AG20443 (cell line): ENCODE measurements at places on chromosomes 2 and 18.

GRCh38 chr2:134417968-134418582 lies 164.2 kb downstream of the MGAT5 start:
- DNase-seq, result no peak

- no peak for DNase-seq
These were observed 30.4 kb downstream of the DBI start for GRCh38 chr2:119397196-119397595.

- DNase-seq, result no peak
These were observed 102.9 kb upstream of the HAAO start for GRCh38 chr2:42895134-42895790.

GRCh38 chr2:101168706-101169105 lies 17.5 kb upstream of the TBC1D8 start:
- no peak for DNase-seq

DNA sequence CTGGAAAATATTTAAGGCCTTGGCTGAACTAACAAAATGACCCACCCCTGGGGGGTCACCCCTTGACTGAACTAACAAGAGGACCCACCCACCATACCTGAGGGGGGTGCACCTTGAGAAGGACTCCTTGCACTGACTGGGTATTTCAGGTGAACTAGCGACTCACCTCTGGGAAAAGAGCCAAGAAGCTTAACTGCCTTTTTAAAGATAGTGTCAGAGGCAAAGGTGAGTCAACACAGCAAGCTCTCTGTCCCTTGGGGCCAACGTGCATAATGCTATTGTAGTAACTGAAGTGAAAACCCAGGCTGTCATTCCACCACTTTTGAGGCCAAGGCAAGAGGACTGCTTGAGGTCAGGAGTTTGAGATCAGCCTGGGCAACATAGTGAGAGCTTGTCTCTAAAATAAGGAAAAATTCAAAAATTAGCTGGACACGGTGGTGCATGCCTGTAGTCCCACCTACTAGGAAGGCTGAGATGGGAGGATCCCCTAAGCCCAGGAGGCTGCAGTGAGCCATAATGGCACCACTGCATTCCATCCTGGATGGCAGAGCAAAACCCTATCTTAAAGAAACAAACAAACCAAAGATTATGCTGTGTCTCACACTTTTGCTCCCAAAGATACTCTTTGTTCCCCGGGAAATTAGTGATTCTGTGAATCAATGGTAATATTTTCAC lies 36.4 kb upstream of the ZCCHC2 start:
- DNase-seq, result no peak

DNA sequence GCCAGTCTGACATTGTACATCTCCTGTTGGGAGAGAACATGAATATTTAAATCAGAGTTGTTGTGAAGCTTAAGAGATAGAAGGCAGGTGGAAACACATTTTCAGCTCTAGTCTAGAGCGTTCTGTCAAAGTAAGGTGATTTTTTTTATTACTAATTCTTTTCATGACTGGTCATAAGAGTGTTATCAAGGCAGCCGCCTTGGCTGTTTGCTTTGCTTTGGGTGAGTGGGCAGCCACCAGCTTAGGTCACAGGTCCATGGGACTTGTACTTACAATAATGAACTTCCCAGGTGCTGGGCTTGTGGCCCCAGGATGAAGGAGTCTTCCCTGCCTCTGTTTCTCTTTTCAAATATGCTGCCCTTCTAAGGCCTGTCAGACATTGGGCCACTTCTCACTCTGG lies 256.3 kb downstream of the SRBD1 start:
- no peak for DNase-seq

GRCh38 chr18:38619129-38619528 lies 1053.5 kb upstream of the CELF4 start:
- DNase-seq, result no peak

DNA sequence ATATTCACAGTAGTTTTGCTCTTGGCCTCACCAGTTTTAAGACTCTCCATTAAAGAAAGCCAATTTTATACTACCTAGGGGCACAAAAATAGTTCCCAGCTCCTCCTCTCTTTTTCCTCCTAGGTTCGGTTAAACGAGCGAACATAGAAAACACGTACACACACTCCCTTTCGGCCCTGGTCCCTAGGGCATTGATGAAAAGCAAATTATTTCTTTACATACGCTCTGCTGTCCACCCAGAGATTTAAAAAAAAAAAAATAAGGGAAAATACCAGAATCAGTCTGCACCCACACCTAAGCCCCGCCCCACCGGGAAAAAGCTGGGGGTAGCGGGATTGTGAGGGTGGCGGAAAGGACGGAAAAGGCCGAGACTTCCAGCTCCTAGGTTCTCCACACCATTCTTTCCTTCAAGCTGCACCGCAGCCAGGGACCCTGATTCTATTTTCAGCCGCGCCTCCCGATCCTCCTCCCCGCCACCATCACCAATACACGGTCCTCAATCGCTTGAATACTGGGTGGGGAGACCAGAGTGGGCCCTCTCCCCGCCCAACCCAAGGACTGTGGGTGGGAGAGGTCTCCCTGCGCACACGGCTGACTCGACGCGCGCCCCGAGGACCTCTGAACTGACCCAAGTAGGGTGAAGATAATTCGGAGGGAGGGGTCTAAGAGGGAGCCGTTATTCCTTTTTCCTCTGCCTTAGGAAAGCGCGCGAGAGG lies 769 bp downstream of the ATF2 start:
- DNase-seq, result peak; percentile 64

DNA sequence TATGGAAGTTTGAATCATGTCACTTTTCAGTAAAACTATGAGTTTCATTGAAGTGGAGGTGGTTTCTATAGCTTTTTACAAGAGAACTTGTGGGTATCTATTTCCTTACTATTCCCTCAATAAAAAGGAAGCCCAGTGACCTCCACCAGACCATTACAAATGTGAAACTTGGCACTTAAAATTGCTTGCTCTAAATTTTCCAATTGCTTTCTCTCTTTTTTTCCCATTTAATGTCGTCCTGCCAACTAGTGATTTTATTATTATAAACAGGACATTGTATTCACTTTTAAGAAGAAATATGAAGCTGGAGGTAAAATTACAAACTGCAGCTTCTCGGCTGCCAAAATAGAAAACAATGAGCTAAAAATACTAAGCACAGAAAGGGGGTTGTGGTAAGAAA lies 208.2 kb upstream of the ALPP start:
- no peak for DNase-seq

- DNase-seq, result peak; percentile 32
These were observed 190.0 kb downstream of the EN1 start for GRCh38 chr2:118657466-118657865.

DNA sequence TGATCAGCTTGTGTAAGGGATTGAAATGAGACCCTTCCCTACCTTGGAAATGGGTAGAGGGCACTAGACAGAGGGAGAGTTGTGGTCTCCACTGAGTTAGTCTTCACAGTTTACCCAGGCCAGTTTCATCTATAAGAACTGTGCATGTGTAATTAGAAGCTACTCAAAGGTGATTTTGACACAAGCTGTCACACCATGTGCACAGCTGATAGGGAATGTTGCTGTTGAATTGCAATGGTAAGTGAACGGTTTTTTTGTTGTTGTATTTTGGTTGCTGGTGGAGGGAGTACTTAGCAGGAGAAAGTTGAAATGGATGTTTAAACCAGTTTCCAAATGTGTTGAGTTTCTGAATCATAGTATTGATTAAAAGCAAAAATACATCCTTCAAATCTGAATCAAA lies 168.9 kb downstream of the LCLAT1 start:
- no peak for DNase-seq

DNA sequence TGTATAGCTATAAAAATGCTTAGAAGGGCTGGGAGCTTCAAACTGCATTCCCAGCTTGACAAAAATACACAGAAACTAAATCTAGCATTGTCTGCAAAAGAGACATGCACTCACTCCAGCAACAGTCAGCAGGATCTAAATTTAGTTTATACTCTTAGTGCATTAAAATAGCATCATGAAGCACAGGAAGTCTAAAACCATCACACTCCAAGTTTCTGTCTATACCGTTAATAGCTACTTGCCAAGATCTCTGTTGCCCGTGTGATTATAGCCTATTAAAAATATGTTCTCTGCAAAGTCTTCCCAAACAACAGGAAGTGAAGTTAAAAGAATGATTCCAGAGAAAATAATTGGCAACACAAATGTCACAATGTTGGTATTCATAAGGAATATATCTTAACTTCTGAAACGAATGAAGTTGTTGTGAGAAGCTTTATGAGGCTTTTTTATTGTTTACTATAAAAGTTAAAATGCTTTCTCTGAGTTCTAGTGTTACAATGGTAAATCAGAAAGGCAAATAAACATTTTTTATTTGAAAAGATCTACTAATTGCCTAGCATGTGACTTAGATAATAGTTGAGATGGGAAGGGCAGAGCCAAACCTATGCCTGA lies 184.2 kb downstream of the ZNF385B start:
- DNase-seq, result no peak

DNA sequence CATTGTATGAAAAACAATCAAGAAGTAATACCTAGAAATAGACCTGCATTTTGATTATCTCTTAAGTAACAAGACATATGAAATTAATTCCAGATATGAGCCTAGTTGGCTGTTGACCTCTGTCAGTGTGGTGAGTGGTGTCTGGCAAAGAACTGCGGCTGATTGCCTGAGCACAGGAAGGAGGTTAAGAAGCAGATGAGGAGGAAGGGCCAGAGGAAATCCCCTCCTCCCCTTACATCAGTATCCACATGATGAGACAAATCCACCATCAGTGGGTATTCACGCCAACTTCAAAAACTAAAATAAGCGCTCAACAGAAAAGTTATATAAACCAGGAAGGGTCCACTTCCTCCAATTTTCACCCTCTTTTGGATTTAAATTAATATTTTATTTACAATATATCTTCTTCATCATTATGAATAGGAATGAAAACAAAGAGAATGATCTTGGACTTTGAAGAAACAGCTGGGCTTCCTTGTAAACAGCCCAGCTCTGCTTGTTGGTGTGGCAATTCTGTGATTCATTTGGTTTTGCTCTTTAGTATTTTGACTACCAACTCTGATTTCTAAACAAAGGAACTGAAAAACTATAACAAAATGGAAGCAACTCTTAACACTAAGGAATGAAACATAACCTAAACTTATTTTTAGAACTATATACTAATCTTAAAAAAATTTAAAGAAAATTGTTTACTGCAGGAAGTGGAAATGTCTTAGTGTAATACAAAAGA lies 27.3 kb downstream of the RFTN2 start:
- DNase-seq, result peak; percentile 30

DNA sequence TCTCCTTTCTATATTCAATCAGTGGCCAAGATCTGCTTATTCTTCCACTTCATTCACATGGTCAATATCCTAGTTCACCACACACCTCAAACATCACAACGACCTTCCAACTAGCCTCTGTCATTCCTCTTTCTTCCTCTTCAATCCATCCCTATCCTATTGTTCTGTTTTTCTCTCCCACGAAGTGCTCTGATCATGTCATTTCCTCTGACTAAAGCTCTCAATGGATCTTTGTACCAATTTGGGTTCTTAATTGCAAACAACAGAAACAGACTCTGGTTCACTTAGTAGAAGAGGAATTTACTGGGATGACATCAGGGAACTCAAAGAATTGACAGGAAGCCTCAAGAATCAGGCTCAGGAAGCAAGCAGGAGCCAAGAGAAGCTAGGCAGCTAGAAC lies 23.5 kb downstream of the WNT10A start:
- no peak for DNase-seq

DNA sequence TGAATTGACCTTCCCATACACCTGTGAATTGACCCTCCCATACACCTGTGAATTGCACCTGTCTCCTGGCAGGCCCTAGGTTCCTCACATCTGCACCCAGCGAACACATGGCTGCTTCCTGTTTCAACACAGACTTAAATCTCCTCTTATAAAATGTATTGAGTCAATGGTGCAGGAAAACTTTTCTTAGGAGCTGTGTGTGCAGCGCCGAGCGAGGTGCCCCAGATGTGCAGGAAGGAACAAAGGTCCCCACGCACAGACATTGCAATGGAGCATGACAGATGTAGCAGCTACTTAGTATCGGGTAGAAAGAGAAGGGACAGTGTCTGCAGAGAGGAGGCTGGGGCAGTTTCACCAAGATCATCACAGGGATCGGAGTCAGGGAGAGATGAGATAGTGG lies 85.5 kb upstream of the PXDN start:
- no peak for DNase-seq

DNA sequence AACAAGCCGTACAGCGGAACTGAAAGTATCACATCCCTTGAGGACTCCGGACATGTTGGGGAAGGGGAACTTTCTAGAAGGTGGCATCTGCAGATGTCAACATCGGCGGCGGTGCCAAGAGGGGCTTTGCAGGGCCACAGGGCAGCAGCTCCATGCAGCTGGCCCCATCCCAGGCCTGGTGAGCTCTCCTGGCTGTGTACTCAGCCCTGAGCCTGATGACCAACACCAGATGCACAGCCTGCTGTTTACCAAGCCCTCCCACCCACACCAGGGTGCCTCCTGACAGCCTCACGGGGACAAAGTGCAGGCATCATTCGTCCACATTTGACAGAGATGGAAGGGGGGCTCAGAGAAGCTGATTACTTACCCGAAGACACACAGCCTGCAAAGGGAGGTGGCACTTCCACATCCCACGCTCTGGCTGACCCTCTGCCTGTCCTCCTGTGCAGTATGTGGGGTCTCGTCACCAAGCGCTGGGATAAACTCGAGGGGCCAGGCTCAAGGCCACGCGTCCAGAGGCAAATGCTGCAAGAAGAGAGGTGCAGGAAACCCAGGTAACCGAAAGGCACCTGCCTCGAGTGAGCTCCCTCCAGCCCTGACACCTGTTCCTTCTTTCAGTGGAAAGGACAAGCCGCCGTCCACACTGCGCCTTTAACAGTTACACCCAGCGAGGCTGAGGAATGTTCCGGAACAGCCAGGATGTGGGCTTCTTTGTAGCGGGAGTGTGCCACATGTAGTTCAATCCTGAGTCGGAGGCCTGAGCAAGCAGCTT lies 69.0 kb upstream of the ASAP2 start:
- DNase-seq, result no peak

DNA sequence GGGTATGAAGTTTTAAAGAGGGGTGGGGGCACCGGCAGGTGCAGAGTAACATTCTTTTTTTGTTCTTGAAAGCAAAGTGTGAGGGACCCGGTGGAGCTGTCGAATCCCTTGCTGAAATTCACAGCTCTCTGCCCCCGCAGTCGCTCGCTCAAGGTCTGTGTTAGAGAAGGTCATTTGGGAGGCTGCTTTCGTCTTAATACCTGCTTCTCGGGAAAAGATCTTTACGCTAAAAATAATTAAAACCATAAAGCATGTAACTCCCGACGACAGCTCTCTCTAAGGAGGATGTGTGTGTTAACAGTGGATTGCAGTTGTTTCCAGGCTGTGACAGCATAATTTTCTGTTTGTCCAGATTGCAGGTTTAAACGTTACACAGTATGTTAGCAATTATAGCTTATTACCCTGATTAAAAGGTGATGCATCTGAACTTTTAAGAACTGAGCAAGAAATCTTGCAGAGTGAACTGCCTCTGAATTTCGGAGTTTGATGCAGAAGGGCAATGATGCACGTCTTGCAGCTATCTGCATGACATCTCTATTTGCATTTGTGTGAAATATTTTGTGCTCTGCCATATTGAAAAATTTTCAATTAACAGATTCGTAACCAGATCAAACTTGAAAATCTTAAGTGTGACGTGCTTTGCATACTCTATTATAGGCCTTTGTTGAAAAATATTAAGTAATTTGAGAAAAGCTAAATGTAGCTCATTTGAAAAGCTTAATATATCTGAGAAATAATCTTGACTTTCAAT lies 954 bp downstream of the RAPGEF4 start:
- no peak for DNase-seq

- no peak for DNase-seq
These were observed 3.0 kb downstream of the NPC1 start for GRCh38 chr18:23583071-23583865.

- DNase-seq, result no peak
These were observed 141.7 kb downstream of the UPP2 start for GRCh38 chr2:158243392-158243791.

GRCh38 chr18:48724442-48724841 lies 185.6 kb downstream of the CTIF start:
- no peak for DNase-seq
